ENCODE measurements at places on chromosomes 4 and X. TPM values are rescaled to one million over a fixed set of nuclear protein-coding genes. Genes with fewer than 3 reads are reported as not detected.

Gene ADRA2C
- total RNA-seq = 0.61 TPM

Gene GASK1B
- 13.6 TPM for total RNA-seq

Gene IL3RA
- 2.1 TPM for total RNA-seq

GRCh38 chrX:51862920-51863319, 30.5 kb upstream of the MAGED1 start:
- H3K36me3 ChIP-seq = no peaks in the 10 kb centered on the region
- no peaks in the 10 kb centered on the region for H3K27me3 ChIP-seq
- no peak overlapping the region for H3K4me3 ChIP-seq
- H3K4me1 ChIP-seq = no peaks in the 10 kb centered on the region

DNA sequence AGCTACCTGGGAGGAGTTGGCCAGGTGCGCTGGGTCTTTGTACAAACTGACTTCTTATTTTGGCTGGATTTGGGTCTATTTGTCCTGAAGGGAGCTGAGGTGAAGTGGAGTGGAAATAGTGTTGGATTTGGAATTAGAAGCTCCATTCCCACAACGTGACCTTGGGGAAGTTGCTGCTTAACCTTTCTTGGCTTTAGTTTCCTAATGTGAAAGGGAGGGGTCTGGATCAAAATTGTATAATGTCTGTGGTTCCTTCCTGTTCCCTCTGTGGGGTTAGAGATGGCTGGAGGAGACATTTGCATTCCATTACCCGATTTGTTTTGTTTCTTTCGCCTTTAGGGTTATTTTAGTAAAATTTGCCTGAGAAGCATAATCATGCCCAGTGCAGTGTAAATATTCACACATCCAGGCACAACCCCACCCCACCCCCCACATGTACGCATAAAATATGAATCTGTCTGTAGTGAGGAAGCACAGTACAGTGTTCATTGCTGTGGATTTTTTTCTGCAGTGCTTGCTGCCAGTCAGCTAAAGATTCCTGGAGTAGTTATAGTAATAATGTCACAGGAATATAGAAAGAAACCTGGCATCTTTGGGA, 21.5 kb downstream of the JADE1 start:
- H3K4me3 ChIP-seq = no peak overlapping the region
- DNase-seq = no peak
- no peaks in the 10 kb centered on the region for H3K36me3 ChIP-seq

Measured in colonic mucosa (tissue), 4 donors.